ENCODE measurements at places on chromosomes 1 and 21. TPM values are rescaled to one million over a fixed set of nuclear protein-coding genes. Genes with fewer than 3 reads are reported as not detected.

DNA sequence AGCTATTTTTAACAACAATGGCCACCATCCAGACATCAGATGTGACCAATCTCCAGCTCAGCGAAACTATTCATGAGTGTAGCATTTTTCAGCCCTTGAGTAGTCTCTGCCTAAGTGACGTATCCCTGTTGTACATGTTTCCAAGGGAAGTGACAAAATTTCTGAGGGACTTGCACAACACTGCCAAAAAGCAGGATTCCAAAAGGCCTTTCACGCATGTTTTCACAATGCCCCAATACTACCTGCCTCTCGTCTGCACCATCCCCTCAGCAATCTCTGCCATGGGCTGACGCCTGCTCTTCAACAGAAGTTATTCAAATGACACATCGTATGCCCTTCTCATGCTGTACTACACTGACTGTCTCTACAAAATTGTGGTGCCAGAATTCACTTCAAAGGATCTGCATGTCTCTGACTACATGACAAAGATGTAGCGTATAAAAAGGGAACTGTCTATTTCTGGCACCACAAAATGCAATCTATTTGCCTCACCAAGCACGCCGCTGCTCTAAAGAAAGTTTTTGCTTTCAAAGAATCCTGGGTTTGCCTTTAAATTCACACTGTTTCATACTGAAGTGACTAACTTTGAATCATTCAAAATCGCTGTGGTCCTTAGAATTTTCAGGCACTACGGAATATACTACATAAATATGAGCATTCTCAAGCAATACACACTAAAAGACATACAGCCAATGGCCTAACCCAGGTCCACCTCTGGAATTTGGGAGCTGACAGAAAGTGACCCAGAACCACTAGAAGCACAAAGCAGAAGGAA lies 32.9 kb downstream of the JAK1 start:
- no peak for DNase-seq

GRCh38 chr1:222711319-222712252 lies 705 bp downstream of the AIDA start:
- peak; percentile 48 for DNase-seq

- DNase-seq, result no peak
Observed at GRCh38 chr1:202857136-202857610, 31.8 kb downstream of the RABIF start.

DNA sequence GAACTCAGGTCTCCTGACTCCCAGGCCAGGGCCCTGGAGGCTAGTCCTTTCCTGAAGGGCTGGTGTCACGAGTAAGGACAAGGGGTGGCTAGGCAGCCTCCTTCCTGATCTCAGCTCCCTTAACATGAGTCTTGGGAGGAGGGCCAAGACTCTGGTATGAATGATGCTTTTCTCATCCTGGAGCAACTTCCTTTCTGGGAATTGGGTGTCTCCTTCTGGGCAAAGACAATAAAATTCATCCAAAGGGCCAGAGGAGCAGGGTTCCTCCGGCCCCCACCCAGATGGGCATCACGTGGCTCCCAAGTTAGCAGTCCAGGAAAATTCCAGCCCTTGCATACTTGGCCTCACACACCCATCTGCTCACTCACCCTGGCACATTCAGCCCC lies at the start of gene FAM167B:
FAM167B (plus strand) TSS at position 335 of the 386 bp plus-strand sequence. CDS start 200 bp downstream, outside the sequence.
- DNase-seq, result no peak

- no peak for DNase-seq
Observed at GRCh38 chr1:20921285-20921684, 134.2 kb upstream of the HP1BP3 start.

DNA sequence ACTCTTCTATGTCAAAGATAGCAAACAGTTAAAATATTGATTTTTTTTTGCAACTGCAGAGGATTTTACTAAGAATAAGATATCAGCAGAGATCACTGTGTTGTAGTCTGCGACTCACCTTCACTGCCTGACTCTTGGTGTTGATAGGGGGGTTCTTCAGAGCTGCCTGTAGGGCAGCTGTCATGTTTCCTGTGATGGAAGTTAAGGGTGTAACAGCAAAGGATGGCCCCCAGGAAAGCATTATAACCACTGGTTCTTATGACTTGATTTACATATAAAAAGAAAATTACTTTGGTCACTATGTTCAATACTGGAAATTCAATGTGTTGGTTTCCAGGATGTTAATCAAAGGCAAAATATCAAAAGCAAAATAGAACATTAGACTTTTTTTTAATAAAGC lies 2.6 kb downstream of the ARPC5 start:
- no peak for DNase-seq

GRCh38 chr1:22801761-22802160 lies 91.1 kb downstream of the EPHB2 start:
- peak; percentile 79 for DNase-seq

- DNase-seq, result peak; percentile 81
Observed at GRCh38 chr1:64505232-64505943, 35.5 kb downstream of the CACHD1 start.

DNA sequence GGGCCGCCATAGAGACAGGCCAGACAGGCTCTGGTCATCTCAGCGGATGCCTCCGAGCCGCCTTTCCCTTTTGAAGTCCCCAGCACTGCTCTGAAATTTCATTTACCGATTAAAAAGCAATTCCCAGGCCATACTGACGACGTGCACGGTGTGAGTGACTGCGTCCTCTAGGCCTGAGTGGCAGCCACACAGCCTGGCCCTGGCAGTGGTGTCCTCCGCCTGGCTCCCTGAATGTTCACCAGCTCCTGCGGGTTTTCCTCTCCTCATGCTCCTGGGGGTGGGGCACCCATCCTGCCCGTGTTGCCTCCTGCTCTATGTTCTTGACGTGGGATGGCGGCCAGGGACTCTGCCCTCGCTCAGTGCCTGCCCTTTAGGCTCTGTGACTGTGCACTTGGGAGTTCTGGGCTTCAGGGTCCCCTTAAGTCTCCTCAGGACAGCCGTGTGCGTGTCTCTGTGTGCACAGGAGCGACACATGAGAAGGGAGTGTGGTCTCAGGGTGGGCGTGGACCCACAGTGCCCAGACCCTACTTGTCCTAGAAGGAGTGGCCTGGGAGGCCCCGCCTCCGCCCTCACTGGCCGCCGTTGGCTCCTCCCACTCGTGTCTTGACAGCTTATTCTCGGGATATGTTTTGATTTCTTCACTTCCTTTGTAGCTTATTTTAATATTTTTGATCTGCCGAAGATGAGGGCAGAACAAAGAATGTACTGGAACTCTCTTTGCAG lies 3.6 kb downstream of the SKI start:
- DNase-seq, result peak; percentile 86

- DNase-seq, result no peak
Observed at GRCh38 chr21:42311160-42311559, 4.0 kb downstream of the TFF3 start.

DNA sequence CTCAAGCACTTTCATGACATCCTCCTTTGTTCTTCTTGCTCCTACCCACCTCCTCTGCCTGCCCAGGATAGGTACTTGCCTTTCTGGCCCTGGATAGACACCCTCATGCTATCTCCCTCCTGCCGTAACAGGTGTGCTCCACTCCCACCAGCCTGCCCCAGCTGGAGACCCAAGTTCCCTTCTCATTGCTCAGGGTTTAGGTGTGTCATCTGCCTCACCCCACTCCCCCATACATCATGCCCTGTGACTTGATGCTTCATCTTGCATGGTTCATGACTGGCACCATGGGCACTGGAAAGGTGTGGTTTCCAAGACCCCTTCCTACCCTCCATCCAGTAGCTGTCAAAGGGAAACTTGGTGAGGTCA lies 5.9 kb downstream of the RHEX start:
- no peak for DNase-seq

- no peak for DNase-seq
Observed at GRCh38 chr1:47209725-47210325, 20.0 kb upstream of the PDZK1IP1 start.

- no peak for DNase-seq
Observed at GRCh38 chr1:64955097-64956009, 11.0 kb downstream of the JAK1 start.

DNA sequence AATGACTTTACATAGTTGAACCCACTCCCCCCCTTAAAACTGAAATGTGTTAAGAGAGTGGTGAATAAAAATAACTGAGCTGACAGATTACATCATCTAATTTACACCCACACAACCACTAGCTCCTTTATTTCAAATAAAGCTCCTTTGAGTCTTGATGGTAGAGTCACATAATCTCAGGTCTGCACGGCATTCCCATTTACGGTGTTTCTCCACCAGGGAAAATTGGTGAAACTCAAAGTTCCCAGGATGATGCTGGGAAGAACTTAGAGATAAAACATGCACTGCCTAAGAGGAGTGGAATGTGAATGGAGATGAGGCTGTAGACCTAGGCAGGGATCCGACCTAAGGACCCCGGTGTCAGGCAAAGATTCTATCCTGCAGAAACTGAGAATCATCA lies 727.8 kb upstream of the ADAMTS5 start:
- DNase-seq, result no peak

GRCh38 chr1:218207194-218207593 lies 77.9 kb upstream of the RRP15 start:
- no peak for DNase-seq

DNA sequence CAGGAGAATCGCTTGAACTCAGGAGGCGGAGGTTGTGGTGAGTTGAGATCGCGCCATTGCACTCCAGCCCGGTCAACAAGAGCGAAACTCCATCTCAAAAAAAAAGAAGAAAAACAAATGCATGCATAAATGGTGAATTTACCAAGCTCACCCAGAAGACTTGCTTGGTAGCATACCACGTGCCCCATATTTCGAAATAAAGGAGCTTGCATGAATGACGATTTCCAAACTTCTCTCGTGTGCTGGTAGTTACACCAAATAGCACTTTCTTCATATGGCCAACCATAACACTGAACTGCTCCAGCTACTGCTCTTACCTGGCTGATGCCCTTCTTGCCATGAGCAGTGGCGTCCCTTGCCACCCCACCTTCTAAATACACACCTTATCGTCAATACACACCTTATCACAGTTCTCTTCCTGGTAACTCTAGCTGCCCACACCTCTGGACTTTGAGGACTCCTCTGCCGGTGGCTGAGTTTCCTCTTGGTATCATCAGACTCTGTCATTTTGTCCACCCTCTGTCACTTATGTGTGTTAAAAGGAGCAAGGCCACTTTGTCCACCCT lies 2.8 kb downstream of the DOP1B start:
- no peak for DNase-seq

DNA sequence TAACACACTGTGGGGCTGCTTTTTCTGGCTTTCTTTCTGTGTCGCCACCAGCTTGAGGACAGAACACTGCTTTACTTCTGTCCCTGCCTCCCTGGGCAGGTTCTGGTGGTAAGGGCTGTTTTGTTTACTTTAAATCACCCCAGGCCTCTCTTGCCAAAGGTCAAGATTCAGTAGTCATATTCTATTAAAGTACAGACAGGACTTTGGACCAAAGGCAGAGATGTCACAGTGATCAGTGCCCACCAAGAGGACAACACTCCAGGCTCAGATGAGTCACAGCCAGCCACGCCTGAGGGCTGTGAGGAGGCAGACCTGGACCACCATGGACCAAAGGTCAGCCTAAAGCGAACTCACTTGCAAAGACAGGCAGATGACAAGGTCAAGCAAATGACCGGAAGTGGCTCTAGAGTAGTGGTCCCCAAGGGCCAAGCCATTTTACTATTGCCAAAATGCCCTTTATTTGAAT lies 200.0 kb downstream of the RHOU start:
- no peak for DNase-seq

GRCh38 chr1:95323123-95323522 lies 89.1 kb downstream of the RWDD3 start:
- DNase-seq, result no peak

- peak; percentile 34 for DNase-seq
Observed at GRCh38 chr1:121418369-121419049, 233.7 kb downstream of the SRGAP2C start.

GRCh38 chr1:203778789-203779188 lies 13.8 kb downstream of the LAX1 start:
- no peak for DNase-seq

GRCh38 chr1:219339466-219339865 lies 165.8 kb downstream of the LYPLAL1 start:
- no peak for DNase-seq

DNA sequence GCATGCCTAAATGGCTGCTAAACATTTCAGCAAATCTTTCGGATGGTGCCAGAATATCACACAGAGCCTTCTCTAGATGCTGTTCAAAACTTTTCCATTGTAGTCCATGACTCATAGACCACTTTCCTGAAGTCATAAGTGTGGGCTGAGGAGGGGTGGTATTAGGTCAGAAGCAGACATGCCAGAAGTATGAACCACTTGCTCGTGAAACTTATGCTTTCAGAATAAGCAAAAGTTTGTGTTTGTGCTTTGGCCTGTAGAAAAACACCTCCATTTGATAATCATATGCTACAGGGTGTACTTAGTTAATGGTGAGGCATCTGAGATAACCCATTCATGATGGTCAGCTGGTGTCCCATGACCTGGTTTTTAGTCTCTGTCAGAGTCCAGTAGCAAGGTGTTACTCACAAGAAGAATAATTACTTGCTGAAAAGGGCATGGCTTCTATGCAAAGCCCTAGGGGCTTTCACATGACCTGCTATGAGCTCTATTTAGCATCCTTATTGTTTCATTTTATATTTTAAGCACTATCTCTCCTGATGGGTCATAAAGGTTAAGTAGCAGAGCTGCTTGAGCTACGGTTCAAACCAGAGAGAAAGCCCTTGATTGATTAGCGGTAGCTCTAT lies 183.1 kb upstream of the IVNS1ABP start:
- DNase-seq, result no peak

DNA sequence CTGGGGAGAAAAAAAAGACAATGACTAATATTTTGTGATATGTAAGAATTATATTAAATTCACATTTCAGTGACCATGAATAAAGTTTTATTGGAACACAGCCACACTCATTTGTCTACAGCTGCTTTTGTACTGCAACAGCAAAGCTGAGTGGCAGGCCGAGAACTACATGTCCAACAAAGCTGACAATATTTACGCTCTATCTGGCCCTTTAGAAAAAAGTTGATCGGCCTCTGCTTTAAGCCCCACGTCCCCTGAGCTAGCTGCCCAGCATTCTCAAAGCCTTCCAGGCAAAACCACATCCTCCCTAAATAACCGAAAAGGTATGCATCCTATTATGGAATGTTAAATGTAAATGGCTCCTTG lies 8.6 kb downstream of the SLC2A1 start:
- DNase-seq, result no peak

LEMD1 gene
- total RNA-seq, result 2.0 TPM

KRTAP21-2 gene
- not detected for total RNA-seq

UBE2U gene
- not detected for total RNA-seq

CA6 gene
- total RNA-seq, result not detected

S100A10 gene
- total RNA-seq, result 245 TPM

PDZK1IP1 gene
- total RNA-seq, result not detected

PEF1 gene
- 38.9 TPM for total RNA-seq

SLC9C2 gene
- 0.98 TPM for total RNA-seq

GJA9 gene
- total RNA-seq, result not detected

ODF2L gene
- 61.1 TPM for total RNA-seq

CREG1 gene
- total RNA-seq, result 2.5 TPM

All from glutamatergic neuron (in vitro differentiated cells).